Activated CD8-positive, alpha-beta memory T cell treated with anti-CD3 and anti-CD28 coated beads for 24 hours (primary cell): ENCODE measurements at places on chromosomes 13 and 19.

DNA sequence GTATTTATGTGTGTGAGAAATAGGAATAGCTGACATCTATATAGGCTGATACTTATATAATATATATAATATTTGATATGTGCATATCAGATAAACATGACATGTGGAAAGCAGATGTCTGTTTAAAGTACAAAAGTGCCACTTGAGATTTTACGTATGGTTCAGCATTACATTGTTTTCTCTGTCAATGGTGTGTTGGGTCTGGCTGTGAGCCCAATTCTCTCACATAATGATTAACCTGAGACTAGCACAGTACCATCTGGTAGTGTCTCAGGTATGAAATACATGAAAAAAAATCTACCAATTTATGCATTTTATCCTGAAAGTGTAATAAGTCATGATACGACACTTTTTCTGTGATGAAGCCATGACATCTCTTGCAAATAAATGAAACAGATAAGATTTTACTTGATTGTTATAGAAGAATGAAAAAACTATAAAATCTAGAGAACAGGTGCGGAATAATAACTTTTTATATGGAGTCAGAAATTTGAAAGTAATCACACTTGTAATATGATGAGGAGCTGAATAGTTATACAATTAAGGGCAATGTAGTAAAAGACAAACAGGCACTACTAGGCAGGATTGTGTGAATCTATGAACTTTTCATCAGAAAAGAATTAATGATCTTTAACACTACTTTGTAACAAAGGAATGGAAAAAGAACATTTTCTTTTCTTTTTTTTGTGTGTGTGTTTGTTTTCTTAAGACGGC is 1405.0 kb downstream of the OLFM4 start:
- no peak for DNase-seq

GRCh38 chr13:36345438-36346221 is 564 bp downstream of the SPART start:
- peak; percentile 70 for DNase-seq

DNA sequence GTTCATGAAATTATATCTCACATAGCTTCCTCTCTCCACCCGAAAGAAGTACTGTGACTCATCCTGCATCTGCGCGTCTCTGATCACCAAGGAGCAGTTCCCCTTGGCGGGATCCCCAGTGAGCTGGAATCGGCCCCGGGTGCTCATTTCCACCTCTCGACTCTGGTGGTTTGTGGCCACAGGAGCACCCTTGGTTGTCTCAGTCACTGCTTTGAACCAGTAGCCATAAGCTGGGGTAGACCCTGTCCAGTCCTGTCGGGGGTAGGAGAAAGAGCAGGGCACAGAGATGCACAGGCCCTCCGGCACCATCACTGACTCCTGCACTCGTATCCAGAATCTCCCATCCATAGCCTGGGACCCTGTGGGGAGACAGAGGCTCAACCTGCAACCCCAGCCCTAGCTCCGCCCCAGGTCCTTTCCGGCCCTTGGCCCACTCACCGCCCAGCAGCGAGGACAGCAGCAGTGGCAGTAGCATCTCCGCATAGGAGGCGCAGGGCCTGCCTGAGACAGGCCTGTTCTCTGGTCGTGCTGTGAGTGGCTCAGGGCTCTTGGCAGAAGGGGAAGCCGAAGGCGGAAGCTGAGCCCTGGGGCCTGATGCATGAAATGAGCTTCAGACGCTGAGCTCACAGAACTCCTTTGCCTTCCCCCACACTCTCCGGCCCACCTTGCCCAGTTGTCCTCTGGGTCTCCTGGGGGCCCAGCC is at the start of gene SIGLEC10:
Gene SIGLEC10, minus strand, starts transcription at position 536 of the 703 bp plus-strand sequence. Its CDS starts 61 bp downstream, at position 475.
- peak; percentile 70 for DNase-seq

DNA sequence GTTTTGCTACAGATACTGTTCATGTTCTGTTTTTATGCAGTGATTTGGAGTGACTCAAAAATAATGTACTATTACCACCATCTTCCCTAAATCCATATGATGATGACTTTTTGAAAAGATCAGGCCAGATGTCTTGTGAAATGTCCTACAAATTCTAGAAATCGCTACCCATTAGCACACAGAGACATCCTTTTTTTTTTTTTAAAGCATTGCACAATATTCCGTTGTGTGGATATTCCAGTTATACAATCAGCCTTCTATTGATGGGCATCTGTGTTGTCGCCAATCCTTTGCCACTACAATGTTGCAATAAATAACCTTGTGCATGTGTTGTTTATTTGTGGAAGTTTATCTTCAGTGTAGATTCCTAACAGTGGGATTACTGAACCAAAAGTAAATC is 24.5 kb downstream of the ZDHHC20 start:
- DNase-seq: no peak

DNA sequence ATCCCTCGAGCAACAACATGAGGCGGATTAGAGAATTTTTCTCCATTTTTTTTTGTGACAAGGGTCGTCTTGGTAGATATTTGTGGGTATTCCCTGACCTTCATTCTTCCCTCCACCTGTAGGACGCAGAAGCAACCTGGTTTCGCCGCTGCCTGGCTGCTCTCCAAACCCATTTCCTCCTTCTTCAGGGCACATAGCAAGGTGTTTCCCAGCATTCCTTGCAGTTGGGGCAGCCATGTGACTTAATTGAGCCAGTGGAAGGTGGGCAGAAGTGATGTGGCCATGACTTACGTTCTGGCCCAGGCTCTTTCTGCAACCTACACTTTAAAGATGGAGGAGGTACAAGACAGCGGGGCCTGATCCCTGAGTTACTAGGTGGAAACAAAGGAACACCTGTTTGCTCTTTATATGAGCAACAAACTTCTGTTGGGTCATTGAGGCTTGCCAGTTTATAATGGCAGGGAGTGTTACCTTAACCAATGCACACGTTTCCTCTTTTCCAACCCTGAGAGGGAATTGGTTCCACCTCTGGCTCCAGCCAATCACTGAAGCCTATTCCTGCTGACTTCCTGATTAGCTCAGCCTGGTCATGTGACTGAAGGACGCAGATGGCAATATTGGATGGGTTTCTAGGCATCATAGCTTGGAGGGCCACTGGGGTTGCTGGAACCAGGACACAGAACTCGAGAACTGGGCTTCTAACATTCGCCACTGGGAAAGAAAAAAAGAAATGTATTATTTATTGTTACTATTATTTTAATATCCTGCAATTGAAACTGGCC is 30.8 kb upstream of the ZNRF4 start:
- no peak for DNase-seq

GRCh38 chr13:98546402-98546801 is 30.5 kb downstream of the STK24 start:
- no peak for DNase-seq

DNA sequence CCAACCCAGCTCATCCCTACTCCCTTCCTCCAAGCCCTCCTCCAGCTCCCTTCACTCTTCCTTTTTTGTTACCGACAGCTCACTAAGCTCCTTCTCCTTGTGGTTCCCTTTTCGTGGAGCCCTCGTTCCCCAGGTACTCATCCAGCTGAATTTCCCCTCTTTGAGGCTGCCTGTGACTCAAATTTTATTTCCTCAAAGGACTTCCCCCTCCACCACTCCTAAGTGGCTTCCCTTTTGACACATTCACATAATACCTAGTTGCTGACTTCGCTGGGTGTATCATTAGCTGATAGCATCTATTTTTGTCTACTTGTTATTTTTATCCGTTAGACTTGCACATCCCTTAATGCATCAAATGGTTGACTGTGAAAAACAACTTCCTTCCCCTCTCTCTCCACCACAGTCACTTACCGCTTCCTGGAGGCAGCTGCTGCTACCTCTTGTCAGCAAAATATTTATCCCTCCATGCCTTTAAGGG is 14.5 kb downstream of the FFAR2 start:
- no peak for DNase-seq

DNA sequence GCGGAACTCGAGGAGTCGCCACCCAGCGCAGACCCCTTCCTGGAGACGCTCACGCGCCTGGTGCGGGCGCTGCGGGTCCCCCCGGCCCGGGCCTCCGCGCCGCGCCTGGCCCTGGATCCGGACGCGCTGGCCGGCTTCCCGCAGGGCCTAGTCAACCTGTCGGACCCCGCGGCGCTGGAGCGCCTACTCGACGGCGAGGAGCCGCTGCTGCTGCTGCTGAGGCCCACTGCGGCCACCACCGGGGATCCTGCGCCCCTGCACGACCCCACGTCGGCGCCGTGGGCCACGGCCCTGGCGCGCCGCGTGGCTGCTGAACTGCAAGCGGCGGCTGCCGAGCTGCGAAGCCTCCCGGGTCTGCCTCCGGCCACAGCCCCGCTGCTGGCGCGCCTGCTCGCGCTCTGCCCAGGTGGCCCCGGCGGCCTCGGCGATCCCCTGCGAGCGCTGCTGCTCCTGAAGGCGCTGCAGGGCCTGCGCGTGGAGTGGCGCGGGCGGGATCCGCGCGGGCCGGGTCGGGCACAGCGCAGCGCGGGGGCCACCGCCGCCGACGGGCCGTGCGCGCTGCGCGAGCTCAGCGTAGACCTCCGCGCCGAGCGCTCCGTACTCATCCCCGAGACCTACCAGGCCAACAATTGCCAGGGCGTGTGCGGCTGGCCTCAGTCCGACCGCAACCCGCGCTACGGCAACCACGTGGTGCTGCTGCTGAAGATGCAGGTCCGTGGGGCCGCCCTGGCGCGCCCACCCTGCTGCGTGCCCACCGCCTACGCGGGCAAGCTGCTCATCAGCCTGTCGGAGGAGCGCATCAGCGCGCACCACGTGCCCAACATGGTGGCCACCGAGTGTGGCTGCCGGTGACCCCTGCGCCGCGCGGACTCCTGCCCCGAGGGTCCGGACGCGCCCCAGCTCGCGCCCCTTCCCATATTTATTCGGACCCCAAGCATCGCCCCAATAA is 2.3 kb downstream of the AMH start:
- DNase-seq: no peak

DNA sequence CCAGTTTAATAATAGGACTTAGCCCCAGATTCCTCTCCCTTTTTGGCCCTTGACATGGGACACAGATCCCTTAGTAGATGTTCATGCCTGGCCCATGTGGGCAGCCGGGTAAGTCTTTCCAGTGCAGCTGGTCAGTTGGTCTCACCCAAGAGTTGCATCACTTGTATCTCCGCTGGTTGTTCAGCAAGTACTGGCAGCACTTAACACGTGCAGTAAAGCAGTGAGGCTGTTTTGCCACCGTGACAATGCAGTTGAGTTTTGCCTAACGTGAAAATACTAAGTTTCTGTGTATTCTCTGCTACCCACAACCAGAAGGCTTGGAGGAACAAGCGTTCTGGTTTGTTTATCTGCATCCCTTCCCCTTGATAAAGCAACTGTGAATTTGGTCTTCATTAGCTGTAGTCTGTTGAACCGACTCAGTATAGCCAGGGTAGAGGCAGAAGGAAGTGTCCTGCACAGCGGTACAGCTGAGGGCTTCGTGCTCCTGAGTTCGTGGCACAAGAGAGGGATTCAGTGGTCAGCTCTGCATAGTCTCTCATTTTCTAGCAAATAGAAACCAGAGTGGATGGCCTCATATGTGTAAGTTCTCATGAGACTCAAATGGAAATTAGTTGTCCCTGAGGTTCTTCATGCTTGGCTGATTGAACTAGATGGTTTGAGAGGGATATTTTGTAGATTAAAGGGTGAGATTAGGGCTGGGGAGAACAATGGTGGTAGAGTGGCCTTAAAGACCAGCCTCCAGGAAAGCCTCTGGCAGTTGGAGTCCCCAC is 50.3 kb downstream of the ARHGEF7 start:
- DNase-seq: no peak

- no peak for DNase-seq
Measured at GRCh38 chr13:31870511-31870910, 131.2 kb downstream of the RXFP2 start.

GRCh38 chr13:72662548-72662947 is 64.9 kb downstream of the MZT1 start:
- DNase-seq: no peak

DNA sequence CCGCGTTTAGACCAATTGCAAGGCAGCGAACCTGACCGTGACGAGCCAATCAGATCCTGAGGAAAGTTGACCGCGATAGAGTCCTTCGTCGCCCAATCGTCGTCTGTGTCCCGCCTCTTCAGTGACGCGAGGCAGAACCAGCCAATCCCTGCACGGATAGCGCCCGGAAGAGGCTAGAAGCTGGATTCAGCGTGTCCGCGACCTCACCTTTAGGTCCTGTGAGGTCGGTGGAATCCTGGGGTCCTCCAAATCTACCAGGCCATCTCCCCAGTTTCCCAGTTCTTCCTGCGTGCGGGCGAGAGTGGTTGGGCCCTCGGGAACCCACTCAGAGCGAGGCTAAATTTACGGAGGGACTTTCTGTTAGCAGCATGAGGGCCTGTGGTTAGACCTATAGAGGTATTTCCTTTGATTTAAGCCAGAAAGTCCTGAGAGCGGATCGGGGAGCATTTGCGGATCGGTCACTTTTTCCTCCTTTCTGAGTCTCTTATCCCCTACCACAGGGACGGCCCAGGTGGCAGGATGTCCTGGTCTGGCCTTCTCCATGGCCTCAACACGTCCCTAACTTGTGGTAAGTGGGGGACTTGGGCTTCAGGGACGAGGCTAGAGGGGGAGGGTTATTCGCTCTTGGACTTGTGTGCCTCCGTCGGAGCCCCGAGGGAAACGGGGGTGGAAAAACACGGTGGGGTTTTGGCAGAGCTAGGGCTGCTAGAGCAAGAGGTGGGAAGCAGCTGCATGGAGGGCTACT is at the start of gene MRPS12:
Gene MRPS12, plus strand, starts transcription at position 169 of the 745 bp plus-strand sequence. Its CDS starts 351 bp downstream, at position 520.
- no peak for DNase-seq

- DNase-seq: no peak
Measured at GRCh38 chr13:30299786-30300185, 7.6 kb downstream of the KATNAL1 start.

DNA sequence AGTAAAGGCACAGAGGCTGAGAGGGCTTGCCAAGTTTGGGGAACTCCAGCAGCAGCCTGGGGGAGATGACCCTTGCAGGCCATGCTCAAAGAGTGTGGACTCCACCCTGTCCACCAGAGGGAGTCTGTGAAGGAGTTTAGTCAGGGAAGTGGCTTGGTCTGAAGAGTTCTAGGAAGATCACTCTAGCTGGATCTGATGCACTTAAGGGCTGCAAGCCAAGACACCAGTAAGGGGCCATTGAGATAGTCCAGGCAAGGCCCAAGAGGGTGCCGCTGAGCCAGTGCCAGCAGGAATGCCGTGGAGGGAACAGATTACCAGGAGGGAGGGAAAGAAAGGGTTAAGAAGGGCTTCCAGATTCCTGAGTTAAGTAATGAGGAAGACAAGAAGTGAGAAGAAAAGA is 68.7 kb downstream of the ZAR1L start:
- DNase-seq: peak; percentile 61

DNA sequence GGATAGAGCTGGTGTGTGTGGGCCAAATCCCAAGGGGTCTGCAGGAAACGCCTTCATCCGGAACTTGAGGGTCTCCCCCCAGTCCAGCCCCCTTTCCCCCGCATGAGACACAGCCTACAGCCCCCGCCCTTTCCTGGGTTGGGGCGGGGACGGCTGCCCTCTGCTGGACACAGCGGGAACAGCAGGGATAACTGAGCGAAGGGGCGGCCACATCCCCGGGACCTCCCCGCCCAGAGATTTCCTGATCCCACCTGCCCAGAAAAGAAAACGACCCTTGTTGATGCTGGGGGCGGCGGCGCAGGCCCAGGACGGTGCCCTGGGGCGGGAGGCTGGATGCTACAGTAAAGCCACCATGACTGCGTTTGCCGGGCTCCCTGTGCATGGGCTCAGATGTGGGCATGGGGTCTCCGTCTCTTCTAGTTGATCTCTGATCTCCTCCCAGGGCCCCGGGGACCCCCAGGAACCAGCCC is 14.2 kb downstream of the ONECUT3 start:
- peak; percentile 89 for DNase-seq

GRCh38 chr13:107018285-107018684 is 450.3 kb upstream of the ARGLU1 start:
- no peak for DNase-seq

GRCh38 chr13:22740264-22740663 is 440.5 kb upstream of the SGCG start:
- no peak for DNase-seq

- no peak for DNase-seq
Measured at GRCh38 chr13:113176280-113176679, 17.8 kb downstream of the PROZ start.

GRCh38 chr13:98479496-98480003 is 97.4 kb downstream of the STK24 start:
- no peak for DNase-seq
